ENCODE measurements at places on chromosomes 13 and 19. TPM values are rescaled to one million over a fixed set of nuclear protein-coding genes. Genes with fewer than 3 reads are reported as not detected.

The ACP7 gene
- 0.23 TPM for total RNA-seq

The MCF2L gene
- 2.6 TPM for total RNA-seq

The PROZ gene
- total RNA-seq: not detected

The FKRP gene
- 10.2 TPM for total RNA-seq

All from smooth muscle cell of the coronary artery (primary cell).